ENCODE measurements at places on chromosomes 3 and 15. TPM values are rescaled to one million over a fixed set of nuclear protein-coding genes. Genes with fewer than 3 reads are reported as not detected.

- H3K36me3 ChIP-seq = no peaks in the 10 kb centered on the region
- H3K4me3 ChIP-seq = no peak overlapping the region
Observed at GRCh38 chr3:94709249-94709902, 646.5 kb downstream of the NSUN3 start.

GRCh38 chr3:189688262-189688661 is 57.1 kb downstream of the TP63 start:
- DNase-seq = no peak
- H3K36me3 ChIP-seq = no peaks in the 10 kb centered on the region
- no peaks in the 10 kb centered on the region for H3K27me3 ChIP-seq
- no peak overlapping the region for H3K4me3 ChIP-seq
- H3K4me1 ChIP-seq = no peaks in the 10 kb centered on the region

DNA sequence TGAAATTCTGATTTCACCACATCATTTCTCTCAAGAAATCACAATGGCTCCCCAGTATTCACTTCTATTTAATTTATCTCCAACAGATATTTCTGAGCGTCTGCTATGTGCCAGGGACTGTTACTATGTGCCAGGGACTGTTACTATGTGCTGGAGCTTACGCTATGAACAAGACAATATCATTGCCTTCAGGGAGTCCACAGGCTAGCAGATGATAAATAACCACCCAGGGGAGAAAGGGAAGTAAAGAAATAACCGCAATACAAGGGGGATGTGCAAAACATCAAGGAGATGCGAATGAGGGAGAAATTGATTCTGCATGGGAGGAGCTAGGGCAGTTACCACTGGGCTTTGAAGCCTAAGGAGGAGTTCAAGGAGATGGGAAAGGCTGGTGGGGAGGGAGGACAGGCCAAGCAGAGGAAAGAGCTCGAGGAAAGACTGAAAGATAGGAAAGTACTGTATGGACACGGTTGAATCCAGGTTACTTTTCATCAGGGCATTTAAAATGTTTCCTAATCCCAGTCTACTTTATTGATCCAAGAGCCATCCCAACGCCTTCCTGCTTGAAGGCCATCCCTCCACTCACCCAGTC is 2.5 kb downstream of the THSD4 start:
- peaks cover 8% of the 10 kb centered on the region for H3K27me3 ChIP-seq
- H3K4me3 ChIP-seq = no peak overlapping the region
- no peak overlapping the region for H3K27ac ChIP-seq
- H3K36me3 ChIP-seq = no peaks in the 10 kb centered on the region
- peaks cover 7% of the 10 kb centered on the region for H3K4me1 ChIP-seq

DNA sequence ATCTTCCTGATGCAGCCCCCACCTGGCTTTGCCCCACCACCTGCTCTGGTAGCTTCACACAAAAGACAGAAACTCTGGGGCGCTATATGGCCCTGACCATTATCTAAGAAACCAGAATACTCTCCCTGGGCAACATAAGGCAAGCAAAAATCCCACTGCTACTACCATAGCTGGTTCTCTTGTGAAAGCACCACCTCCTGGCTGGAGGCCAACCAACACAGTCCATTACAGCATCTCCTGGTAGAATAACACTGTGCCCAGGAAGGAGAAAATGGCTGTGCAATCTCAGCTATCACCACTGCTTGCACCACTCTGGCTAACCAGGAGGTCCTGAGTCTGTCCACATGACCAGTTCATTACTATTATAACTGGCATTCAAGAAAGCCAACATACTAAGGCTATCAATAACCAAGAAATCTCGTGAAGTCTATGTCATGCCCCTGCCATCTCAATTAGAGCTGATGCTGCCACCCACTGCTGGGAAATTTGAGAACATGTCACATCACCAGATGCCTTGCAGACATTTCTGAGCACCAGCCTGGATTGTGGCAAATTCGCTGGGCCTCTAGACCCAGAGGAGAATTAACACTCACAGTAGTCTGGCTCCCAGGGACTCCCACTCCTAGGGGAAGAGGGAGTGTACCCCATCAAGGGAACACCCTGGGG is 1114.8 kb downstream of the ROBO2 start:
- no peaks in the 10 kb centered on the region for H3K27me3 ChIP-seq
- no peaks in the 10 kb centered on the region for H3K4me1 ChIP-seq
- no peak overlapping the region for H3K27ac ChIP-seq
- no peak overlapping the region for H3K4me3 ChIP-seq
- DNase-seq = no peak

DNA sequence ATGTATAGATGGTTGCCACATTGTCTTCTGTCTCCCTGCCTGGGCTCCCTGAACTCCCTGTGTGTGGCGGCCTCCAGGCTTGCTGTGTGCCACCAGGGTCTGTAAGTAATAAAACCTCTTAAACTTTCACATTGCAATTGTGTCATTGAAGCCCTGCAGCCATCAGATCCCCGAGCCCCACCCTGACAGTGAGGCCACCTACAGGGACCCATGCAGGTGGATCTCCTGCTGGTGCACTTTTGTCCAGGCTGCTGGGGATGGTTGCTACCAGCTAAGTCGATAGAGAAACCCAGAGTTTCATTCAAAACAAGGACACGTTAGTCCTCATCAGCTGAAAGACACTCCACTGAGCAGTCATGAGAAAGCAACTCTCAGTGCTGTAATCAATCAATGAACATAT is 133.6 kb upstream of the PRICKLE2 start:
- no peak overlapping the region for H3K4me3 ChIP-seq
- H3K4me1 ChIP-seq = peaks cover 9% of the 10 kb centered on the region
- no peaks in the 10 kb centered on the region for H3K27me3 ChIP-seq
- no peaks in the 10 kb centered on the region for H3K36me3 ChIP-seq

GRCh38 chr15:39878406-39878785 is 41.7 kb downstream of the GPR176 start:
- no peaks in the 10 kb centered on the region for H3K4me1 ChIP-seq
- no peaks in the 10 kb centered on the region for H3K36me3 ChIP-seq
- H3K27me3 ChIP-seq = no peaks in the 10 kb centered on the region
- H3K4me3 ChIP-seq = no peak overlapping the region
- no peak overlapping the region for H3K27ac ChIP-seq
- DNase-seq = no peak

DNA sequence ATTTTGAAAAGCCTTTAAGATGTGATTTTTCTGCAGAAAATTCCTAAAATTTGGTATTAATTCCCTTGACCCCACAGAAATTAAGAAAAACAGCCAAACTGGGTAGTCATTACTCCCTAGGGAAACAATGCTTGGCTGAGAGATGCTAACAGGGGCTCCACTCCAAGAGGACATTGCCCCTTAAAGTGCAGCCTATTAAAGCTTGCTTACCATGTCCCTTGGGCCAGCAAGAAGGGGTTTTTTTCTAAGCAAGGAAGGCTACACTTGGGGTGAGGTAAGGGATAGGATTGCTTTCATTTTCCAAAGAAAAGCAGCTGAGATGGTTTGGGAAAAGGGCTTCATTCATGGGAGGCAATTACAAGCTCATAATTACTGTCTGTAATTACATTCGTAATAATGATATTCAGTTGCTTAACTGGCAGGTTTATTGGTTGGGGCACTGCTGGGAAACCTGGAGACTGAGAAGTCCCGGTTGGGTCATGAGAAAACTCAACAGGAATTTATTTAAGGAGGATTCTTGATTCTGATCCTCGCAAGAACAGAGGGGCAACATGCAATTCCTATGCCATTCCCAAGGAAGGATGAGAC is 247.5 kb downstream of the NR1D2 start:
- DNase-seq = no peak
- no peak overlapping the region for H3K4me3 ChIP-seq
- no peaks in the 10 kb centered on the region for H3K36me3 ChIP-seq
- no peak overlapping the region for H3K27ac ChIP-seq

- no peaks in the 10 kb centered on the region for H3K36me3 ChIP-seq
- DNase-seq = no peak
- H3K27me3 ChIP-seq = no peaks in the 10 kb centered on the region
- no peaks in the 10 kb centered on the region for H3K4me1 ChIP-seq
- H3K27ac ChIP-seq = no peak overlapping the region
- no peak overlapping the region for H3K4me3 ChIP-seq
Observed at GRCh38 chr3:81612768-81613167, 148.7 kb downstream of the GBE1 start.

DNA sequence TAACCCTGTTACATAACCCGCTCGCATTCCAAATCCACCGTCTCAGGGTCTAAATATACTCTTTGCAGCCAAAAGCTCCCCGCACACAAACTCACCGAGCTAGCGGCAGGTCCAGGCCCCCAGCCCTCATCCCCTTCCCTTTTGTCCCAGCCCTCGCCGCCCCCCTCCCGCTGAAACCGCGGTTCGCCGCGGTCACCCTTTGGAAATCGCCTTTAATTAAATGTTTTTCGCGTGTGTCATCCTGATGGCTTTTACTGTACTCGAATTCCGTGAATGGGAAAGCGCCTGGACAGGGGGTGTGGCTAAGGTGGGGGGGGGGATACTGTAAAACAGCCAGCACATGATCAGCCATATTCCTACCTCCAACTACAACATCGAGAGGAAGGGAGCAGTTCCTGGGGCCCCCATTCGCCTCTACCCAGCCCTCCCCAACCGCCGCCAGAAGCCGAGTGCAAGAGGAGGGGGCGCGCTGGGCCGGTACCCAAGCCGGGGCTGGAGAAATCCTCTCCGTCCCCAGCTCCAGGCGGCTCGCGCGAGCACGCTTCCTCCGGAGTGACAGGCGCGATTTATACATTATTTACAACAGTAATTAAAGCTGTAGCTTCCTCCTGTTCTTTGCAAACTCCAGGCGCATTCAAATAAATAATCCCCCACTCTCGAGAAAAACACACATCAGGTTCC is 1.7 kb downstream of the RORA start:
- DNase-seq = no peak
- no peaks in the 10 kb centered on the region for H3K36me3 ChIP-seq
- peaks cover 45% of the 10 kb centered on the region for H3K27me3 ChIP-seq
- H3K4me1 ChIP-seq = peaks cover 9% of the 10 kb centered on the region

DNA sequence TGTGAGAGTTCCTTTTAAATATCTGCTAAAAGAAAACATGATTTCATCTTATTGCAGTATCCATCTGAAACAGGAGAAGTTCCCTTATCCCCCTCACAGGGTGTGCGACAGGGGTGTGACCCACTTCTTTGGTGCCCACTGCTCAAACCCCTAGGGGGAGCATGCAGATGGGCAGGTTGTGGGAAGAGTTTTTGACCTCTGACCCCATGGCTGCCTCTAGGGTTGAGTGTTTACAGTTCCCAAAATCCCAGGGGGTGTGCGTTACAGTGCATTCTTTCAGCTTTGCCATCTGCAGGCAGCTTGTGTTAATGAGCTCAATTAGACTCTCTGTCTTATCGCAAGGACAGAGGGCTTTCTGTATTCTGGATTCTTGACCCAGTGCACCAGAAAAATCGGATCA is 443.2 kb upstream of the FRG2C start:
- no peak overlapping the region for H3K27ac ChIP-seq
- no peaks in the 10 kb centered on the region for H3K27me3 ChIP-seq
- DNase-seq = no peak
- no peak overlapping the region for H3K4me3 ChIP-seq

- no peaks in the 10 kb centered on the region for H3K27me3 ChIP-seq
- no peak overlapping the region for H3K27ac ChIP-seq
- H3K4me3 ChIP-seq = no peak overlapping the region
- no peak for DNase-seq
- no peaks in the 10 kb centered on the region for H3K4me1 ChIP-seq
Observed at GRCh38 chr3:21509731-21510470, 241.1 kb downstream of the ZNF385D start.

DNA sequence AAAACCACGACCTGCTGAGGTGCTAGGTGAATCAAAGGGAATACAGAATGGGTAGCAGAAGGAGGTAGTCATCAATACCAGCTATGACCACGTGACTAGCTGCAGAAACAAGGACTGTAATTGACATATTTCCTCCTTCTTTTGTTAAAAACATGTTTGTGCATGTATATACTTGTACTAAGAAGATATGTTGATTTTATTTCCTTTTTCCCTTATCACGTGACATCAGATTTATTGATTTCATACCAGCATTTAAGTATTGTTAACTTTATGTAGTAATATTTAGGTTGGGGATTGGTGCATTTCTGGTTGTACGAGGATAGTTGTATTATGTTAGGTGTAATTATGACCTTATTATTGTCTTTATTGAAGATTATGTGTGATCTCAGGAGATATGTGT is 36.2 kb downstream of the PEX5L start:
- no peak for DNase-seq
- H3K27me3 ChIP-seq = no peaks in the 10 kb centered on the region
- no peaks in the 10 kb centered on the region for H3K36me3 ChIP-seq
- no peak overlapping the region for H3K4me3 ChIP-seq
- no peak overlapping the region for H3K27ac ChIP-seq
- H3K4me1 ChIP-seq = no peaks in the 10 kb centered on the region

DNA sequence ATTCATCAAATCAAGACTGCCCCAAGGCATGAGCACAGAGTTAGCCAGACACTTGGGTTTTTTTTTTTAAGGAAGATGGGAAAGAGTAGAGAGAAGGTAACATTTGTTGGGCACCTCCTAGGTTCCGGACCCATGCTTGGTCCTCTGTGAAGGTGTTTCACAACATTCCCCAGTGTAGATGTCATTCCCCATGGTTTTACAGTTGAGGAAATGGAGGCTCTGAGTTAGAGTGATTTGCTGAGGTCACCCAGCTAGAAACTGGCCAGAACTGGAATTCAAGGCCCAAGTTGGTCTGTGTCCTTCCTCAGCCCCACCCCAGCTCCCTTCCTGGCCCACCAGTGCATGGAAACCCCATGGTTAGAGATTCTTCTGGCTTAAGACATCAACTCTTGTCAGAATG is 19.9 kb downstream of the WNT7A start:
- H3K36me3 ChIP-seq = no peaks in the 10 kb centered on the region
- H3K4me3 ChIP-seq = no peak overlapping the region
- peaks cover 32% of the 10 kb centered on the region for H3K27me3 ChIP-seq
- no peaks in the 10 kb centered on the region for H3K4me1 ChIP-seq
- no peak overlapping the region for H3K27ac ChIP-seq

DNA sequence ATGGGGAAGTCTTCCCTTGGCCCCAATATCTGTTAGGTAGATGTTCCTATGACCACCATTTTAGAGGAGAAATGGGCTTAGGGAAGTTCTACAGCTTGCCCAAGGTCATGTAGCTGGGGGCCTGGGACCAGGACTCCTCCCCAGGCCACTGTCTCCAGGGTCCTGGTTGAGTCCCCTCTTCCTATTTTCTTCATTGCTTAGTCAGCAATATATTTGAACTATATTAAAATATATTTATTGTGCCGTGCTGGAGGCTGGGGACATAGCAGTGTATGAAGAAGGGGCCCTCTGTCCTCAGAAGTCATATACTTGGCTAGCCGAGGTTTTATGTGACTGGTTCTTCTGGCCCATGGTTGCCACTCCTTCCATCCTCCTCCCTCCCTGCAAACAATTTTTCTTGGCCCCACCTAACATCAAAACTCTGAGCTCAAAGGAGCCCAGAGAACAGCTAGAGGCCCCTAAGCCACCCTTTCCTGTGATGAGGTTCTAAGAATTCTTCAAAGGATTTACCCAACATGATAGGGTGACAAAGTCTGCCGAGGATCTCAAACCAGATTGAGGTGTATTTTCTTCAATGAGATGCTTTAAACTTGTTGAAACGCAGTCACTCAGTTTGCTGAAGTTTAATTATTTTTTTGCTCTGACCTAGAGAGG is 121.2 kb upstream of the RASGRP1 start:
- DNase-seq = no peak
- no peak overlapping the region for H3K4me3 ChIP-seq
- H3K27ac ChIP-seq = no peak overlapping the region
- no peaks in the 10 kb centered on the region for H3K4me1 ChIP-seq
- no peaks in the 10 kb centered on the region for H3K36me3 ChIP-seq

- H3K4me3 ChIP-seq = no peak overlapping the region
- no peak for DNase-seq
- H3K36me3 ChIP-seq = no peaks in the 10 kb centered on the region
Observed at GRCh38 chr3:128222796-128223385, 69.6 kb downstream of the EEFSEC start.

The SNX22 gene
- total RNA-seq = not detected

The DLEC1 gene
- 0.20 TPM for total RNA-seq

The RSL24D1 gene
- 10.1 TPM for total RNA-seq

The BTLA gene
- 0.82 TPM for total RNA-seq

The CCR8 gene
- not detected for total RNA-seq

The HEG1 gene
- total RNA-seq = 97.3 TPM

The AADACL2 gene
- total RNA-seq = not detected

Data from transverse colon (tissue), 4 donors.